ENCODE measurements at places on chromosomes 3 and 15.
A peak's percentile ranks its signal among the peaks of the same experiment; 100 is the strongest.

DNA sequence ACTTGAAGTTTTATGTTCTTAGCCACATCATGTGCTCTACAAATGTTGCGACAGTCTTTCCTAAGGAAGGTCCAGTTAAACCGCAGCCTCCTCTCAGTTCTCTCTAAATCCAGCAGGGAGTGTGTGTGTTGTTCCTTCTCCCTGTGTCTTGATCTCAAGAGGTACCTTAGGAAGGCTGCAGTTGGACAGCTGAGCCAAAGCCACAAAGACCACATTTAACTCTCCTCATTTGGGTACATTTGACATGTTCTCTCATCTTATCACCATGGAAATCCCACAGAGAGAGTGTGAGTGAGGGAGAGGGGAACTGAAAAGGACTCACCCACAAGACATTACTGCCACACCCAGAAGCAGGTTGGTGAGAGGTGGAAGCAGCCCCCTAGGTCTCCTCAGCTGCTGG is 79.5 kb downstream of the CD200R1L start:
- peak; percentile 79 for DNase-seq

GRCh38 chr3:23481011-23481615 is 278.0 kb downstream of the UBE2E2 start:
- DNase-seq, result no peak

DNA sequence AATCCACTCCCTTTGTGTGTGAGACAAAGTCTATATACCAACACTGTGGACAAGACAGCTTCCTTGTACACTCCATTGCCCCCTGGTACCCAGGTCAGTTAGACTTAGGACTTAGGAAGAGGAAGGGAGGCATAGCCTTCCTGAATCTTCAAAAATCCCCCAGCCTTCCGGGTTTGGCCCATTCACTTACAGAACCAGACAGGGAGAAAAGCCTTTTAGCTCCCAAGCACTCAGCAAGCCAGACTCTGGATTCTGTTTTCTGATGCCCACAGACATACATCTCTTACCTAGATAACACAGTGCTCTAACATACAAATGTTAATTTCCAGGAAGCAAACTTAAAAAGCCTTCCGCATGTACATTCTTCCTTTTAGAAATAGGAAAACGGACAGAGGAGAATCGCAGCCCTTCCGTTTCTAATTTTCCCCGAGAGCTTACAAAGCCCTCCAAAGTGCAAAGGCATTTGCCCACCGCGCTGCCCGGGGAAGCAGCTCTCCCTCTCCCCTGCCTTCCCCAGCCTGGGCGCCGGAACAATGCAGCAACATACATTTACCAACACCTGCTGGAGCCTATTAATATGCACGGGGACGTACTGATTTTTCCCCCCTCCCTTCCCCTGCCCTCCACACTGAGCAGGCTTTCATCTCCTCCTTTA is 442.0 kb downstream of the MAGI1 start:
- no peak for DNase-seq

- no peak for DNase-seq
These were observed 12.9 kb downstream of the ZIC4 start for GRCh38 chr3:147393261-147393942.

- peak; percentile 59 for DNase-seq
These were observed 1.4 kb upstream of the AP4E1 start for GRCh38 chr15:50906954-50907600.

GRCh38 chr3:1092061-1092460 is 763 bp upstream of the CNTN6 start:
- DNase-seq, result no peak

- no peak for DNase-seq
These were observed 34.7 kb upstream of the SLC24A5 start for GRCh38 chr15:48086133-48086532.

DNA sequence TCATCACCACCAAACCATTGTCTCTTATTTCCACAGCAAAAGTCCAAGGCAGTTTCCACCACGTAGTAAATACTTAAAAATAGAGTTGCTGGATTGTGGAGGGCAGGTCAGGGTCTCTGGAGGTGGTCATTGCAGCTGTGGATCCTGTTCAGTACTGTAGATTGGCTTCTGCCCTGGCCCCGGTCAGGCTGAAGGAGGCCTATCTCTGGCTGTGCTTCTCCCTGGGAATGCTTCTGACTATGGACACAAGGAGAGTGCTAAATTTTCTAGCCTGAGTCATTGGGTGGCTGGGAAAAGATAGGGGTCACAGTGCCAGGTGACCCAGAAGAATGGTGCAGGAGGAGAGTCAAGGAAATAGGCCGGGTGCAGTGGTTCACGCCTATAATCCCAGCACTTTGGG is 26.3 kb upstream of the GMPPB start:
- no peak for DNase-seq

DNA sequence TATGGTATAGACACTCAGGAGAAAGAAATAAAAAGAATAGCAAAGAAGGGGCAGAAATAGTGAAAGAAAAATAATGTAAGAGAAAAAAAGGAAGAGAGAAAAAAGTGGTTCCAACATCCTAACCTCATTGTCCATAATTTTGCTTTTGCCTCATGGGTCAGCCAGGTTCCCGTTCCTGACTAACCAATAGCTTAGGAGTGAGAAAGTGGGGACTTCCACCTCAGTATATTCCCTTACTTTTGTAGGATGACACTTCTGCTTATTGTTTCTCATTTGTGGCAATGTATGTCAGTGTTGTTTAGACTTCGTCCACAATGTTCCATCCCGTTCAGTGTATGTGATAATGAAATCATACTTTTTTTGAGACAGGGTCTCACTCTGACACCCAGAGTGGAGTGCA is 9.3 kb upstream of the SLC12A8 start:
- DNase-seq, result peak; percentile 40

DNA sequence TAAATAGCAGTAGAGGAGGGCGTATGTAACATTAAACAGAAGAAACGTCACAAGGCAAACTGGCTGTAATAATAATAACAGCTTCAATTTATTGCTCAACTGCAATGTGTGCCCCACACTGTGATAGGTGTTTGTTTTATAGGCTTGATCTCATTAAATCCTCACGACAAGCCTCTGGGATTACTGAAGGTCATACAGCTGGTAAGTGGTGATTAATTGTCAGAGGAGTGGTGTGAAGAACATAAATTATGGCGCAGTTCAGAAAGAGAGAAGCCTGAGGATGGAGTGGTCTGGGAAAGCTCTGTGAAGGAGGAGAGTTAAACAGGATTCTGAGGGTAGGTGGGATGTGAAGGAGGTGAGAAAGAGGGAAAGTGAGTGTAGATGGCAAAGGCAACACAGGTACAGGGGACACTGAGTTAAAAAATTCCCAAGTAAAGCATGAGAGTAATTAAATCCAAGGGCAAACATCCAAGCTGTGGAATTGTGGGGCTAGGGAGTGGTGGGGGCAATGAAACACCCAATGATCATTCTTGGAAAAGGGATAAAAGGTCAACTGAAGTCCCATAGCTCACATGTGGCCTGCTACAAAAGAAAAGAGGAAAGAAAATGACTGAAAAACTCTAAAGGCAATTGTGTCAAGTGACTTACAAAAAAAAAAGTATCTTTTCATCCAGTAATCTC is 16.5 kb upstream of the GLCE start:
- DNase-seq, result no peak

DNA sequence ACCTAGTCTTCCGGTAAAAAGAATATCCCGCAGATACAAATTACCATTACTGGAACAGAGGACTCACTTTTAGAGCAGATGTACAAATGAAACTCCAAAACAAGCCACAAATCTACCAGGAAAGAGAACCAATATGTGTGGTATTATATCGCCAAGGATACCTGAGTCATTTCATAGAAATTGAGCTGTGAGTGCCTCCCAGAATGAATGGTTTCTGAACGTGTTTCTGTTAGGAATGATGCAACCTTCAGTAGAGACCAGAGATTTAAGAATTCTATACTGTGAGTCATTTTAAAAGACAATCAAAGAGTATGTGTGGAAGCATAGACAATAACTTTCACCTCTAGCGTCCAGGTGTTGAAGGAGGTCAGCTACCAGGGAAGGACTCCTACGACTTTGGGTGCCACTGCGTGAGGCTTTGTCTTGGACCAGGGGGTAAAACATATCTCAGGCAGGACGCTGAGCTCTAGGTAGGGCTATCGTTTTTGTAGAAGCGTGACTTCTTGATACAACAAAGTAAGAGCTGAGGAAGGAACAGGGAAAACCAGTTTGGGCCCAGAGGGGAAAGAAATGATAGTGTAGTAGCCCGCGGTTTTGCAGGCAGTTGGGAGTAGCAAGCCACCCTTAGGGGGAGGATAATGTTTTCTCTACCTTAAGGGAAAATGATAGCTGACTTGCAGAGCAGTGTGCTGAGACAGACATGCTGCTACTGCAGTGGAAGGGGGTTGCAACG is 210.4 kb downstream of the TP63 start:
- no peak for DNase-seq

- peak; percentile 85 for DNase-seq
These were observed 90.2 kb upstream of the KLF13 start for GRCh38 chr15:31236184-31237042.

DNA sequence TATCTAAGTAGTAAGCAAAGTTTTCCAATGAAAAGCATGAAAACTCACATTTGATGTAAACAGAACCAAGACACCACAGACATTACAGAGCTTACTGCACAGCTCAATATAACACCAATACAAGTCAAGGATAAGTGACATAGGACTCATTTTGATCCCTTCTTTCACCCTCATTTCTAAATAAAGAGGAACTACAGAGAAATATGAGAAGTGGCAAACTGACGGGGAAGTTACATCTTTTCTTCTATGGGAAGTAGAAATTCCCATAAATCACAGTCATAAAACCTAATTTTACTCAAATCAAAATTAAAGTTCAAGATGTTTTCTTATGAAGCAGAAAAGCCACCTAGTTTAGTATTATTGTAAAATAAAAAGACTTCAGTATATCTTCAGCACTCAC is 3.8 kb downstream of the ATG3 start:
- DNase-seq, result peak; percentile 80

DNA sequence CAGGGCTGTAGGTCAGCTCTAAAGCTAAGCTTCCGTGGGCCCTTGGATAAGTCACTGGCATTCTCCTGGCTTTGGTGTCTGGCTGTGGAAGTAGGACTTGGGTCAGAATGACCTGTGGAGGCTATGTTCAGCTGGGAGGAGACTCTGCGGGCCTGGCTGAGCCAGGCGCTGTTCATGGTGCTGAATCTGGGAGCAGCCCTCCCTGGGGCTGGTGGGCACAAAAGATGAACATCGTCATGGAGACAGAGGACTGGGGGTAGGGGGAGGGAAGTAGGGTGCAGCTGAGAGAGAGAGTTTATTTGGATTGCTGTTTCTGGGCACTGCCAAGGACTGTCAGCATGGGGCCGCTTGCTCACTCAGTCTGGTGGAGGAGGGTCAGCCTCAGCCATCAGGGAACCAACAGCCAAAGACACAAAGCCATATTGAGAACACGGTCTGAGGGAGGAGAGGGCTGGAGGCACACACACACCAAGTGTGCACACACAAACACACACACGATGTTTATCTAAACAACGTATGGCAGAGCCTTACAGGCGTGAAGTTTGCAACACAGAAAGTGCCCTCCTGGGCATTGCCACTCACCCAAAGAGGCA is 120.7 kb upstream of the LINGO1 start:
- no peak for DNase-seq

- peak; percentile 25 for DNase-seq
These were observed 256.6 kb upstream of the ROPN1 start for GRCh38 chr3:124248471-124249028.

DNA sequence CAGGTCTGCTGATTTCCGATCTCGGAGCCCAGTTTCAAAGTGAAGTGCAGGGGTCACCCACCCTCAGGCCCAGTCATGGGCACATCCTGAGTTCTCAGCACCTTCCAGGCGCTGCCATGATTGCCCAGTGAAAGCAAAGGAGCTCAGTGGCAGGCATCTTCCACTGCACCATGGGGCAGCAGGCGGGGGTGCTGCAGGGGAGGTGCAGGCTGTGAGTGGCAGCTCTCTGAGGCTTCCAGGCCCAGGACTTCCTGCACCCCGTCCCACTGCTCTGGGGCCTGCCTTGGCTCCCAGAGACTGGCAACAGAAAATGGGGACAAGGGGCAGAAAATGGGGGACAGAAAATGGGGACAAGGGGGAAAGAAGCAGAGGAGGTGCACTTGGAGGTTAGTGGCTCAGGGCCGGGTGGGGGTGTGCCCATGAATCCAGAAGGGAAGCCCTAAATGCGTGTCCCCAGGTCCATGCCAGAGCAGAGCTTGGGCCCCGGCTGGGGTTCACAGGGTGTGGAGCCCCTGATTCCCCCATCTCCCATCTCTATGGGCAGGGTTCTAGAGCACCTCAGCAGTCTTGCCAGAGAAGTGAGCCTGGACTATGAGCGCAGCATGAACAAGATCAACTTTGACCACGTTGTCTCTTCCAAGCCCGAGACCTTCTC is 28.0 kb downstream of the DNAH1 start:
- DNase-seq, result no peak

DNA sequence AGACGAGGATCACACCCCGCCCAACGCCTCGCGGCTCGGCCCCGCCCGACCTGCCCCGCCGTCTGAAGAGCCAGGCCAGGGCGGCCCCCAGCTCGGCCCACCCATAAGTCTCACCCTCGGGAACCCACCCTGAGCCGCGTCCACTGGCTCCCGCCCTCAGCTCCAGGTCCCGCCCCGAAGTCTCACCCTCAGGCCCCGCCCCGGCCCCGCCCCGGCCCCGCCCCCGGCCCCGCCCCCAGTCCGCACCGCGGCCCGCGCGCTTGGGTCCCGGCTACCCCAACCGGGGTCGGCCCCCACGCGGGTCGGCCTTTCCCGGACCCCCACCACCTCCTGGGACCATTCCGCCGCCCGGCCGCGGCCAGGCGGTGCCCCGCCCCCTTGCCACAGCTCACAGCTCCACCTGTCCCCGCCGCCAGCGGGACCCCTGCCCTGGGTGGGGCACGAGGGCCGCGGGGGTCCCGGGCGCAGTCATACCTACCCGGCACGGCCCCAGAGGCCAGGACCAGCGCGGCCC is 489 bp downstream of the CSPG5 start:
- DNase-seq, result peak; percentile 3

DNA sequence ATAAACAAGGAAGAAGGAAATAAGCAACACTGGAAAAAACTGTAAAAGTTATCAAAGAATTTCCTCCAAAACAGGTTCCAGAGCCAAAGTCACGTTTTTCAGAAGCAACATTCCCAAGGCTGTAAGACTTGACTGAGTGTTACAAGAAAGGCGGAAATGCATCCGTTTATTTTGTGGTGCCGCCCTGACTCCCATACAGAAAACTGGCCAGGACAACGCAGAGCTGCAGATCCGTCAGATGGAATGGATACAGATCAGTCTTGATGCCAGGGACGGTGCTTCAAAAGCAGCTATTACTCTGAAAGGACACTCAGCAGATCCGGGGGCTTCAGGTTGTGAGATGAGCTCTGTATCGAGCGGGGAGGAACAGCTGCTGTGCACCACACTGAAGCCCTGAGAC is 83.4 kb downstream of the GABRG3 start:
- DNase-seq, result no peak

- DNase-seq, result no peak
These were observed 6.7 kb downstream of the PLIN1 start for GRCh38 chr15:89672221-89673164.

- DNase-seq, result no peak
These were observed 244.8 kb downstream of the ALCAM start for GRCh38 chr3:105611304-105612192.

DNA sequence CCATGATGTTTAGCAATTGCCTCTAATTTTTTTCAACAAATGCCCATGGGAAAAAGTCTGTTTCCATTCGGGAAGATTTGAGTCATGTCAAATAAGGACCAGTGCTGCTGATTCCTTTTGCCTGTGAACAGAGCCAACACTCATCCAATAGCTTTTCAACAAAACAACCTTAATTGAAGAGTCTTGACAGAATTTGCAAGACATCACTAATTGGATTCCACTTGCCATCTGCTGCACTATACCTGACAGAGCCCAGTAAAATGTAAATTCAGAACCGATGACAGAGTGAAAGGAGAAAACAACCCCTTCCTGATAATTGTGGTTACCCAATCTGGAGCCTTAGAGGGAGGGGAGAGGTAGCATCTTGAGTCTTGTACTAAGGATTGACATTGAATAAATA is 426.7 kb downstream of the AGBL1 start:
- no peak for DNase-seq
